Stomach (tissue), 19 donors: ENCODE measurements at places on chromosomes 13 and 19. TPM values are rescaled to one million over a fixed set of nuclear protein-coding genes. Genes with fewer than 3 reads are reported as not detected.
A peak's percentile ranks its signal among the peaks of the same experiment; 100 is the strongest.

ATP4B gene
- 347 TPM for total RNA-seq

STX10 gene
- total RNA-seq, result 179 TPM

ZSWIM9 gene
- total RNA-seq, result 2.4 TPM

AXL gene
- 38.9 TPM for total RNA-seq

GRCh38 chr13:20114066-20114610 lies 46.7 kb downstream of the GJA3 start:
- no peak for DNase-seq

GRCh38 chr13:113938716-113939115 lies 35.2 kb downstream of the C13orf46 start:
- peak; percentile 48 for DNase-seq

DNA sequence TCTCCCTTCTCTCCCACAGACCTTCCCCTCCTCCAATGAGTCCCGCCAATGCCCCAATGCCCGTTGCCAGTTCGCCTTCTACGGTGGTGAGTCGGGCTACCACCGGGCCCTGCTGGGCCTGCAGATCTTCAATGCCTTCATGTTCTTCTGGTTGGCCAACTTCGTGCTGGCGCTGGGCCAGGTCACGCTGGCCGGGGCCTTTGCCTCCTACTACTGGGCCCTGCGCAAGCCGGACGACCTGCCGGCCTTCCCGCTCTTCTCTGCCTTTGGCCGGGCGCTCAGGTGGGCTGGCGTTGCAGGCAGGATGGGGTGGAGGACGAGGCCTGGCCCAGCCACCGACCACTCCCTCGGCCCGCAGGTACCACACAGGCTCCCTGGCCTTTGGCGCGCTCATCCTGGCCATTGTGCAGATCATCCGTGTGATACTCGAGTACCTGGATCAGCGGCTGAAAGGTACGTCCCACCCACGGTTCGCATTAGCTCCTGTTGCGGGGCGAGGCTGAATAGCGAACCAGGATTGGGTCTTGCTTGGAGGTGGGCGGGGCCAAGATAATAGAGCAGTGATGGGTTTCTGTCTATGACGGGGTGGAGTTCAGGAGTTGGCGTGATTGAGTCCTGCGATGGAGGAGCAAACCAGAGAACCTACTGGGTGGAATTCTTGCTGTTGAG lies 11.1 kb downstream of the SLC44A2 start:
- DNase-seq, result peak; percentile 71

GRCh38 chr19:4009990-4010807 lies 2.7 kb downstream of the PIAS4 start:
- DNase-seq, result no peak

GRCh38 chr19:45283443-45284033 lies 32.5 kb downstream of the MARK4 start:
- DNase-seq, result no peak
